ENCODE measurements at places on chromosomes 3 and 15.

GRCh38 chr15:49036650-49037545 lies 9.3 kb downstream of the SECISBP2L start:
- DNase-seq, result no peak

GRCh38 chr3:187516446-187517185 lies 148.4 kb downstream of the RTP4 start:
- DNase-seq, result no peak

DNA sequence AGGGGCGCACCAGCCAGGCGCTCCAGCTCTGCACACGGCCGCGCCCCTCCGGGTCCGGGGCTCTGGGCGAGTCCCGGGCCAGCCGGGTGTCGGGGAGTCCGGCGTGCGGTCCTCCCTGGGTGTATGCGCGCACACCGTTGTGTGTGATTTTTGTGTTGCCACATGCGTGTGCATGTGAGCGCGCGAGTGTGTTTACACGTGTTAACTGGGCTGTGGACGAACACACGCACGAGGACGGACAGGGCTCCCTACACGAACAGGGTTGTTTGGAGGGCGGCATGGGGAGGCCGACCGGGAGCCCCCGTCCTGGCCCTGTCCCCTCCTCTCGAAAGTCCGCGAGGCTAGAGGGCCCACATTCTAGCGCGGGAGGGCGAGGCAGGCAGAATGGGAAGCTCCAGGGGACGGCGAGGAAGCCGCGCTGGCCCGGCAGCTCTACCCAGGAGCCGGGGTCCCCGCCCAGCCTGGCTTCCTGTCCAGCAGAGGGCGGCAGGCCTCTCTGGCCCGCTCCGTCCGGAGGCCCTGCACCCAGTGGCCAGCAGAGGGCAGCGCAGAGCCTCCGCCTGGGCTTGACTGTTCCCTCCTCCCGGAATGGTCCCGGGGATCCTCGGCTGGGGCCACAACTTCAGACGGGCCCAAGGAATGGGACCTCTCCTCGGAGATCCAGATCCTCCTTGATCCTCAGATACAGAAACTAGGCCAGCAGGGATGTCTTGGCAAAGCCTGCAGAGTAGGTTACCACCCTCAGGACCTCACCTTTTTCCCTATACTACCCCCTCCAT lies 611 bp upstream of the LINGO1 start:
- DNase-seq, result peak; percentile 24

DNA sequence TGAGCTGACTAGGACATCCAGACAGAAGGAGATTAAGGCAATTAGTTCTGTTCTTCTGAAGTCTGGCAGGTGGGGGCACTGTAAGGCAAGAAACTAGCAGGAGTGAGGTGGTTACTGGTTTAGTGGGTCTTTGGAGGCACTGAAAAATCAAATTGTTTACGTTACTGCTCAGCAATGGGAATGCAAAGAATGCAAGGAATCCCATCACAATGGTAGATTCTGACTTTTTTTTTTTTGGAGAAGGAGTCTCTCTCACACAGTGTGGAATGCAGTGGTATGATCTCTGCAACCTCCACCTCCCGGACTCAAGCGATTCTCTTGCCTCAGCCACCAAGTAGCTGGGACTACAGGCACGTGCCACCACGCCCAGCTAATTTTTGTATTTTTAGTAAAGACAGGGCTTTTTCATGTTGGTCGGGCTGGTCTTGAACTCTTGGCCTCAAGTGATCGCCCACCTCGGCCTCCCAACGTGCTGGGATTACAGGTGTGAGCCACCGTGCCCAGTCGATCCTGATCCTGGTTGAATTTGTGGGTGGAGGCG lies 16.4 kb downstream of the FAM107A start:
- no peak for DNase-seq

- no peak for DNase-seq
Observed at GRCh38 chr3:24338409-24339130, 156.1 kb downstream of the THRB start.

- DNase-seq, result no peak
Observed at GRCh38 chr15:98124581-98124980, 164.1 kb downstream of the ARRDC4 start.

GRCh38 chr15:86165265-86166211 lies 85.9 kb downstream of the AGBL1 start:
- DNase-seq, result no peak

DNA sequence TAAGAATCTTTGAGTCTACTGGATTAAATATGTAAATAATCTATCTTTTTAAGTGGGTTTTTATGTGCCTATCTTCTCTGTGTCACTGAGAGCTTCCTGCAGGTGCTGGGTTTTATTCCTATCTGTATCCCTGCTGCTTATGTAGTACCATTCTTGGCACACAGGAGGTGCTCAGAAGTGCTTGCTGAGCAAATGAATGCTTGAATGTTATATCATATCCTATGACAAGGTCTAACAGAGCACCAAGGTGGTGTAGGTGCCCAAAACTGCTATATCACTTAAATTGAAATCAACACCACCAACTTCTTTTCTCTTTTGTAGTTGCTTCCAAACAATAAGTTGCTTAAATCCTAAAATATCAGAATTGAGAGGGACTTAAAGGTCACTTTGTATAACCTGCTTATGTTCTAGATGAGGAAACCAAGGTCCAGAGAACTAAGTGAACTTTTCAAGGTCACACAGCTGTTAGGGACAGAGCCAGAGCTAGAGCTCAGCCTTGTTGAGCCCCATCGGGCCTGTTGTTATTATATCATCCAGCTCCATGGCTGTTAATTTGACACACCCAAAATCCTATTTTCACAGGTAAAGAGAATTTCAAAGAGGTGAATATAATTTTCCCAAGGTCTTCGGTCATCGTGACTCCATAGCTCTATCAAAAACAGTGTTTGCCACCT lies 46.0 kb downstream of the CCNL1 start:
- DNase-seq, result no peak

DNA sequence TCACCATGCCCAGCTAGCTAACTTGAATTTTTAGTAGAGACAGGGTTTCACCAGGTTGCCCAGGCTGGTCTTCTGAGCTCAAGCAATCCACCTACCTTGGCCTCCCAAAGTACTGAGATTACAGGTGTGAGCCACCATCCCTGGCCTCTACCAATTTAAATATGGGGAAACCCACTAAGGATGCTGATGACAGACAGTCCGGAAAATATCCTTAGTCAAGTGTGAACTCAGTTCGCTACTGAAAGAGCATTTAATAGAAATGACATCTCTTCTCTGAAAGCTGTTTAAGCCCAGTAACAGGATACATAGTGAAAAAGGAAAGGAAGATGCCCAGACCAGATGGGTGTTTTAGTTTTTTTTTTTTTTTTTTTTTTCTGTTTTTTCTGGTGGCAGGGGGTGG lies 7.7 kb upstream of the GRAMD2A start:
- no peak for DNase-seq

DNA sequence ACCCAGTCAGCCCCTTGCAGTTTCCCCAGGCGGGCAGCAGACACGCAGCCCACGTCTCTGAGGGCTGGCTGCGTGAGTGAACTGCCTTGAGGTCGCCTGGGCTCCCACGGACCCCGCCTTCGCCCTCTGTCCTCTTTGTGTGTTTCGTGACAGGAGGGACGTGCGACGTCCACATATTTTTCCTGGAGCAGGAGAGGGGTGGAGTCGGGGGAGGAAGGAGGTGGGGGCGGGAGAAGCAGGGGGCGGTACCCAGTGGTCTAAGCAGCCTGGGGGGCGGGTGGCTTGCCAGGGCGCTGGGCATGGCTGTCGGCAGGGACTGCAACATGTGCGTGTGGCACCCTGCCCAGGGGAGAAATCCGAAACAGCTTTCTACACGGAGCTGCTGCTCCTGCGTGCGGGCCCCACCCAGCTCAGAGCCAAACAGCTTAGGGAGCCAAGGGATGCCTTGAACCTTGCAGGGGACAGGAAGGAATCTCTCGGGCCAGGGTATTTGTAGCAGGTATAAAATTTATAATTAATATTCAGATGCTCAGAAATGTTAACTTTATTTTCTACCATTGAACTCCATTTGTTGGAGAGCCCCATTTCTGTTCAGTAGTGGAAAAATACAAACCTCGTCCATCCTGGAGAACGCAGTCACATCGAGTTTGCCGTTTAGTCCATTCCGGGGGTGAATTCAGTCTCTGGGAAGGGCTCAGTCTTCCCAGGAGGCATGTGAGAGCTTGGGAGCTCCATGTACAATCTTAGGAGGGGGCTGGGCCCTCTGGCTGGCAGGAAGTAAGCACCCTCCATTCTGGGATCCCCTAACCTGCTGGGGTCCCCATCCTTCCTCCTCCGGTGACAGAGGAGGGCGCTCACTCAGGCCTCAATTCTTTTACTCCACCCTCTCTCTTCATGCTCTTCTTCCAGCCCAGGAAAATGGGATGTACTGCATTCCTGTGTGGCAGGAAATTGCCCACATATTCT lies 79.1 kb upstream of the MEF2A start:
- no peak for DNase-seq

DNA sequence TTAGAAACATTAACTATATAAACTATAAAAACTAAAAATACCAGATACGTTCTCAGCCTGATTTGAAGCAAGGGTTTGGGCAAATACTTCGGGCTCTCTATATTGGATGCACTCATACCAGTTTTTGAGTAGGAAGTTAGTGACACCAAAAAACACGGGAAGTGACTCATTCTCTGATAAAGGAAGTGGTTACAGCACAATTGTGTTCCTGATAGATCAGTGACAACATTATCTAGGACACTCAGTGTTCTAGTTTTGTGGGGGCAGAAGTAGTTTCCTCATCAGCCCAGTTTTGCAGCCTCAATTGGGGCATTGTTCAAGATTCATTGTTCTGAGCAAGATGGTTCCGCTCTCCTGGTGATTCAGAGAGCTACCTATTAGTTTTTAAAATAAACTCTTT lies 469.6 kb upstream of the DPPA4 start:
- DNase-seq, result peak; percentile 4

DNA sequence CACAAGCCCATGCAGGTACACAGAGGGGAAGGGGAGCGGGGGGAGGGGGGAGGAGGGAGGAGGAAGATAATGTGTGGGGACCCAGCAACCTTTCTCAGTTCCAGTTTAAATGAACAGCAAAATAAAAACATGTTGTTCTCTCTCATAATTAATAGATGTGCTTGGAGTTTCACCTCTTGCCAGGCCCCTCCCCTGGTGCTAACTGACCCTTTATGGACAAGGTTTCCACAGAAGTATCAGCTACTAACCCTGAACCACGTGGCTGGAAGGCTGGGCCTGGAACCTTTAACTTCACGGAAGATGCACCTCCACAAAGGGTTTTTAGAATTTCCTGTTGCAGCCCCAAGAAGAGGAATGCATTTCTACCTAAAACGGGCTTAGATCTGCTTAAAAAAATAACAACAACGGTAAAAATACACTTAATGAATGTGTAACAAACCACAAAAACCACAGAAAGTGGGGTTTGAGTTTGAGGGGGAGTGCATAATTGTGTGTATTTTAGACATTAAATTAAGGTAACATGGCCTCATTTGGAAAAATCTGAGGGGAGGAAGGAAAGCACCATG lies 14.8 kb upstream of the SMAD3 start:
- no peak for DNase-seq

DNA sequence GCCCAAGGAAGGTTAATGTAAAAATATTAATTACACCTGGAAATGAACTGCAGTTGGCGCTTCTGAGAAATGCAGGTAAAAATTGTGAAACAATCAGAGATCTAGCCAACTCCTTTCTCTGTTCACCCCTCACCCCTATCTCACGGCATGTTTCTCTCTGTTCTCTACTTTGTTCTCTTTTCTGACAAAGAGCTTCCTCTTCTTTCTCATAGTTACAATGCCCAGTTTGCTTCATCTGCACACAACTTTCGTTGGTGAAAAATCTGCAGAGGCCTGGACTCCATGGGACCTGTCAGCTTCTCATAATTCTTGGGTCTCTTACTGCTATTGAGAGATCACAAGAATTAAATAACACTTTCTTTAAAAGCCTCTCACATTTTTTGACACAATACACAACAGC lies 212.9 kb upstream of the LRRN1 start:
- DNase-seq, result no peak

- DNase-seq, result no peak
Observed at GRCh38 chr3:158808697-158809096, 6.8 kb downstream of the MFSD1 start.

GRCh38 chr15:37931868-37932267 lies 2.6 kb upstream of the TMCO5A start:
- DNase-seq, result no peak

DNA sequence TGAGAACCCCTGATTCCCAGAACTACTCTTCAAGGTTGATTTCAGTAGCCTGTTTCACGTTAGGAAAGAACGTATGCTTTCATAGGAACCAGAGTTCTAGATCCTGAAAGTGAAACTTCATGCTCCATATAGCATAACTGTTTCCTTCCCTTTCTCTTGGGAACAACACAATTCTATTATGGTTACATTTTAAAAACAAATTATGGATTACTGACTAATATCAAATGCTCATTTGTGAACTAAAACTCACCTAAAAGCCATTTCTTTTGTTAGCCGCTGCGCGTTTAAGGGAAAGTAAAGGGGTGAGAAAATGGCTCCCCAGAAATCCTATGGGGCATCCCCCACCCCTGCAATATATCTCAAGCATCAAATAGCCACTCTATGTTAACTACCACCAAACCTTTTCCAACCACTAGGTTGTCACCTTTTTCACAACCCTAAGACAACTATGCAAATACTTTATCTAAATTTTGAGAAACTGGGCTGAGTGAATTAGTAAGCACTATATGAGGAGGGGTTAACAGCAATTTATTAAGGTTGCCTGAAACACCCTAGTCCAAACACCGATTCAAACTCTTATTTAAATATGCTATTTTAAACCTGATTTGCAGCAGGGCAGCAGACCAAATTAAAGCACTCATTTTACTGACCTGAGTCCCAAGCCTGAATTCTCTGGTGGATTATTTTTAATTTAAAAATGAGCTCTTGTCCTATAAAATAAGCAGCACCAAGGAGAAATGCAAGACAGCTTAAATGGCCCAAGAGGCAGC lies 2.4 kb downstream of the SIAH2 start:
- DNase-seq, result no peak

DNA sequence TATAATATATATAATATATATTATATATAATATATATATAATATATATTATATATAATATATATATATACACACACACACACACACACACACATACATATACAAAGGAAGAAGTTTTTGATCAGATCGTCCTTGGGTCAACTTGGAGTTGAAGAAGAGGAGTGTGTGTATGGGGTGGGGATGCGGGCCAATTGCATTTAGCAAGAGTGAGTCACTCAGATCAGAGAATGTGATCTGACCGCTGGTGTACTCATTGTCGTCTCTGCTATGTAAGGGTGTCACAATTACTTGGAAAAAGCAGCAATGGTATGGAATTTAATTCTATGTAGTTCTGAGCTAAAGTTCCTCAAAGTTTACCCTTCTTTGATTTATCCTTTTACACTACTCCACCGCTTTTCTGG lies 4.6 kb upstream of the VGLL3 start:
- DNase-seq, result no peak

GRCh38 chr3:61420136-61420759 lies 141.1 kb upstream of the PTPRG start:
- DNase-seq, result no peak

DNA sequence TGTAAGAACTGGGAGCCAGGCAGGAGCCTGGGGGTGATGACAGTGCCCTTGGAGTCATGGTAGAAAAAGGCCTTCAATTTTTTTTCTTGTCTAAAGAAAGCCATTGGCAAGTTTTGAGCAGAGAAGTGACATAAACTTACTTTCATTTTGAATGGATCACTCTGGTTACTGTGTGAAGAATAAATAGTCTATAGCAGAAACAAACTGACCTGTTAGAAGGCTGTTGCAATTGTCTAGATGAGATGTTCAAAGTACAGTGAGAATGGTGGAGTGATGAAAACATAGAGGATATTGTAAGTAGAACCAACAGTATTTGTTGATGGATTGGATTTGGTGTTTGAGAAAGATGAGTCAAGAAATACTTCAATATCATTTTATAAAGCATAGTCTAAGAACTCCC lies 439.9 kb downstream of the TBL1XR1 start:
- no peak for DNase-seq

- no peak for DNase-seq
Observed at GRCh38 chr3:89164774-89165173, 57.4 kb downstream of the EPHA3 start.
